ENCODE measurements at places on chromosomes 4 and X. TPM values are rescaled to one million over a fixed set of nuclear protein-coding genes. Genes with fewer than 3 reads are reported as not detected.

GRCh38 chr4:26074712-26075430 lies 160.9 kb downstream of the SMIM20 start:
- DNase-seq: peak; percentile 36

DNA sequence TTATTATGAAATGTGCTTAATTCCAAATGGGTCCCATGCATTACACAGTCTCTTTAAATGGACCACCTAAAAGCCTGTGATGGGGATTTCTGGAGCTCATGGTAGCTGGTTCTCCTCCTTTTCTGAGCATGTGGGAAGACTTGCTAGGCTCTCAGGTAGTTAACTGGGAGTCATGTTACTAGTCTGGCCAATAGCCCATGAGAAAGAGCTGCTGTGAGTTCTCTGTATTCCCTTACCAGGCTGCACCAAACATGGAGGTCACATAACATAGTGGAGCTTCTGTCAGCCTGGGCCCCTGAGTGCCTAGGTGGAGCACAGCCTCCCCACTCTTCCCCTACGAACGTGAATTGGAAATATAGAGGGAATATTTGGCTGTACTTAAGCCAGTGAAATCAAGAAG lies 198.4 kb downstream of the MAML3 start:
- DNase-seq: no peak

DNA sequence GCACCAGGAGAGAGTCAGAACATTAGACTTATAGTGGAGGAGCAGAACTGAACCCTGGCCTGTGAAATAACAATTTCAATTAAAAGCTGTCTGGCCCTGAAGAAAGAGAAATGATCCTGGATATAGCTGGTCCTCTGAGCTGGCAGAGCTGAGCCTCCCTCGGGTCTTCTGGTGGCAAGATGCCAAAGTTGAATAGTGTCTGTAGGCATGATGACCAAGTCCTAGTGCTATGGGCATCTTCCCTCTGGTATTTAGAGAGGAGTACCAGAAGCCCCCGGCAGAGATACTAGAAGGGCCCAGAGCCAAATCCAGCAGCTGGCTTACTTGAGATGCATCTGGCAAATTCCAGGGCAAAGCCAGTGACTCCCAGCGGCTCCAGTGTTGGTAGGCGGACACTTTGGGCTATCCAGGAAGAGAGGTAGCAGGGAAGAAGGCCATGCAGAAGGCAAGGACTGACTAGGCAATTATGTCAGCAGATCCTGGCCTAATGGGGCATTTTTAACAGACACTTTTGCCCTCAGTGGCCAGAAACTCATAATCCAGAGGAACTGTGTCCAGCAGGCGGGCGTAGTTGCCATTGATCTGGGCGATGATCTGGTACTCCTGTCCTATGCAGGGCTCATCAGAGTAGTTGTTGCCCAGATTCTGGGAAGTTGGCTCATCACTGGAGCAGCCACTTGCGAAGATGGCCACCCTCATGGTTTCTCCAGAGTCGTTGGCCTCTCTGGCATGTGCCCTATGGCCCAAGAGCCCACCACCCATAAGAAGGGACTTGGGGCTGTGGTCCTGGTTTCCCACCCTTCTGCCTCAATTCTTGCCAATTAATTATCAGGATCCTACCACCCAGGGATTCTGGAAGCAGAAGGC lies 17.9 kb downstream of the VSIG4 start:
- no peak for DNase-seq

GRCh38 chrX:145552643-145553042 lies 265.0 kb upstream of the SLITRK2 start:
- no peak for DNase-seq

DNA sequence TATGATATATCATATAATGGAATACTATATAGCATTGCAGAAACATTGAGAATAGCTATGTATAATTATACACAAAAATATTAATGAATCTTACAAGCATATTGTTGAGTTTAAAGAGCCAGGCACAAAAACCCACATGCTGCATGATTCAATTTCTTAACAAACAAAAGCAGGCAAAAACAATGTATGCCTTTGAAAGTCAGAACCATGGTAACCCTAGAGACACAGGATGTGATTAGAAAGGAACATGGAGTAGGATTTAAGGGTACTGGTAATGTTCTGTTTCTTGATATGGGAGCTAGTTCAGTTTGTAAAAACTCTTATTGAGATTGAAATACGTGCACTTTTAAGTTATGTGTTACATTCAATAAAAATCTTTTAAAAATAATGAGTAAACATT lies 21.5 kb downstream of the CXCL8 start:
- DNase-seq: no peak

GRCh38 chrX:140664939-140665338 lies 44.6 kb upstream of the LINC00632 start:
- DNase-seq: no peak

The COL4A5 gene
- 98.8 TPM for total RNA-seq

The ATP1B4 gene
- total RNA-seq: not detected

The FBXO8 gene
- total RNA-seq: 52.1 TPM

All from mucosa of gallbladder (tissue), 1 donor.